GM23338 (cell line): ENCODE measurements at places on chromosomes 4 and X. TPM values are rescaled to one million over a fixed set of nuclear protein-coding genes. Genes with fewer than 3 reads are reported as not detected.

The CFAP99 gene
- polyA plus RNA-seq = not detected in 2 replicates

The HMX1 gene
- 0.23 TPM in 1 of 2 replicates, not detected in the other for polyA plus RNA-seq

The BLOC1S4 gene
- 23.9 and 26.5 TPM in 2 replicates for polyA plus RNA-seq

The LIMCH1 gene
- 1.5 and 1.7 TPM in 2 replicates for polyA plus RNA-seq

The GAB3 gene
- 0.35 and 0.89 TPM in 2 replicates for polyA plus RNA-seq

The NUDT9 gene
- polyA plus RNA-seq = 35.2 and 43.4 TPM in 2 replicates

The CPE gene
- 8.8 and 10.3 TPM in 2 replicates for polyA plus RNA-seq

The ZCCHC12 gene
- 0.32 and 0.70 TPM in 2 replicates for polyA plus RNA-seq

The CASK gene
- polyA plus RNA-seq = 14.2 and 15.3 TPM in 2 replicates

The SPANXN1 gene
- not detected in 2 replicates for polyA plus RNA-seq

The TCEANC gene
- 0.89 and 1.2 TPM in 2 replicates for polyA plus RNA-seq

The SLC16A2 gene
- polyA plus RNA-seq = 11.1 and 12.3 TPM in 2 replicates

The F8A1 gene
- polyA plus RNA-seq = 26.0 and 36.9 TPM in 2 replicates

The FATE1 gene
- not detected in 2 replicates for polyA plus RNA-seq

The NAP1L3 gene
- polyA plus RNA-seq = 45.6 and 47.9 TPM in 2 replicates

The MAGEB17 gene
- 0.42 and 0.56 TPM in 2 replicates for polyA plus RNA-seq

The AGTR2 gene
- not detected in 2 replicates for polyA plus RNA-seq

The NWD2 gene
- polyA plus RNA-seq = not detected in 2 replicates

The MAEA gene
- 48.3 and 49.8 TPM in 2 replicates for polyA plus RNA-seq

The SHROOM3 gene
- 10.8 and 11.3 TPM in 2 replicates for polyA plus RNA-seq

The GLUD2 gene
- 0.16 and 0.21 TPM in 2 replicates for polyA plus RNA-seq

The C4orf50 gene
- 0.06 TPM in 1 of 2 replicates, not detected in the other for polyA plus RNA-seq

The DKK2 gene
- 0.05 and 0.09 TPM in 2 replicates for polyA plus RNA-seq

The PAGE5 gene
- not detected in 2 replicates for polyA plus RNA-seq

The BEX3 gene
- polyA plus RNA-seq = 682 and 714 TPM in 2 replicates

The RS1 gene
- polyA plus RNA-seq = not detected in 2 replicates

The CXCL11 gene
- 0.54 and 0.81 TPM in 2 replicates for polyA plus RNA-seq

The POU4F2 gene
- polyA plus RNA-seq = not detected in 2 replicates

The SHOX gene
- polyA plus RNA-seq = 0.14 TPM in 1 of 2 replicates, not detected in the other

The MAGED4B gene
- polyA plus RNA-seq = 145 and 157 TPM in 2 replicates

The COPS4 gene
- 19.9 and 23.7 TPM in 2 replicates for polyA plus RNA-seq

The TRIM60 gene
- not detected in 2 replicates for polyA plus RNA-seq

The ARHGEF38 gene
- polyA plus RNA-seq = 0.58 TPM in 1 of 2 replicates, not detected in the other

The USP17L29 gene
- not detected in 2 replicates for polyA plus RNA-seq

The PHOX2B gene
- not detected in 2 replicates for polyA plus RNA-seq

The FAM47A gene
- not detected in 2 replicates for polyA plus RNA-seq

The PPP4R3C gene
- polyA plus RNA-seq = not detected in 2 replicates

The ATP6AP2 gene
- polyA plus RNA-seq = 76.6 and 88.7 TPM in 2 replicates

The TLL1 gene
- polyA plus RNA-seq = 0.18 and 0.56 TPM in 2 replicates

The DCAF8L1 gene
- polyA plus RNA-seq = not detected in 2 replicates

The ADGRL3 gene
- polyA plus RNA-seq = 9.0 and 9.7 TPM in 2 replicates

The USP17L21 gene
- polyA plus RNA-seq = not detected in 2 replicates

The SAGE1 gene
- polyA plus RNA-seq = not detected in 2 replicates

The FGB gene
- polyA plus RNA-seq = not detected in 2 replicates

The FREM3 gene
- polyA plus RNA-seq = 0.03 and 0.28 TPM in 2 replicates

The AKAP4 gene
- polyA plus RNA-seq = not detected in 2 replicates

The RHOH gene
- 1.8 and 2.2 TPM in 2 replicates for polyA plus RNA-seq

The DGKQ gene
- 3.4 and 4.0 TPM in 2 replicates for polyA plus RNA-seq

The AWAT2 gene
- polyA plus RNA-seq = not detected in 2 replicates

The CPLX1 gene
- polyA plus RNA-seq = 0.86 and 1.1 TPM in 2 replicates
